Activated CD4-positive, alpha-beta T cell treated with anti-CD3 and anti-CD28 coated beads, Interleukin-2, Interleukin-4, amounts not matched to agents 100 ng/mL and 50 ng/mL, durations not matched to agents 16 hours and 8 hours (primary cell): ENCODE measurements at places on chromosomes 12 and 14.

DNA sequence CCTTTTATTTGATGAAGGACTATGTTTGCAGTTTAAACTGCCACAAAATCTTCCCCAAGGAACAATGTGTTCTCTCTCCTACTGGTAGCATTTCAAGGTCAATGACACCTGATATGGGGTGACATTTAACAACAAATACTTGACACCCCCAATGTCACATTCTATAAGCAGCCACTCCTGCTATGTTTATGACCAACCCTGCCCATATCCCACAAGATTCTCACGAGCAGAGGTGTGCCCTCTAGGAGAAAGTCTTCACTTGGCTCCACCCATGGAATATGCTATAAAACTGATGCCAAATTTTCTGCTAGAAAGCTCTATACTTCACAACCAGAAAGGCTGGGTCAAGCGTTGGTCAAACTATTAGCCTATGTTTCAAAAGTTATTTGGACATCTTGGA, 105.6 kb upstream of the ARID2 start:
- no peak for DNase-seq

DNA sequence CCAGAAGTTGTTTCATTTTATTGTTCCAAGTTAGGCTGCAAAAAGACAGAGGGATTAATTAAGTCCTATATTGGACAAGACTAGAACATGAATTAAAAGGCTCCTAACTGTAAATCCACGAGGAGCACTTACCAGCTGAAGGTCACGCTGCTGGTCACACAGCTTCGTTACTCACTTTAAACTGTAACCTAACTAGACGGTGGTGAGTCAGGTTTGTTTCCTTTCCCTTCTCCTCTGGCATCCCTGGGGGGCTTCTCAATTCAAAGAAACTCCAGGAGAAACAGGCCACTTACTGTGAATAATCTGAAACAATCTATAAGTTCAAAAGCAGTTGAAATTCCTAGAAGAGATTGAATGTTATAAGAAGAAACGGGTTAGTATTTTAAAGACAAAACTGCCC, 331.4 kb downstream of the BCAT1 start:
- DNase-seq = no peak

GRCh38 chr12:48247181-48247966, 44.3 kb upstream of the OR10AD1 start:
- DNase-seq = no peak

GRCh38 chr14:58944968-58945356, 243.5 kb upstream of the DAAM1 start:
- DNase-seq = no peak

DNA sequence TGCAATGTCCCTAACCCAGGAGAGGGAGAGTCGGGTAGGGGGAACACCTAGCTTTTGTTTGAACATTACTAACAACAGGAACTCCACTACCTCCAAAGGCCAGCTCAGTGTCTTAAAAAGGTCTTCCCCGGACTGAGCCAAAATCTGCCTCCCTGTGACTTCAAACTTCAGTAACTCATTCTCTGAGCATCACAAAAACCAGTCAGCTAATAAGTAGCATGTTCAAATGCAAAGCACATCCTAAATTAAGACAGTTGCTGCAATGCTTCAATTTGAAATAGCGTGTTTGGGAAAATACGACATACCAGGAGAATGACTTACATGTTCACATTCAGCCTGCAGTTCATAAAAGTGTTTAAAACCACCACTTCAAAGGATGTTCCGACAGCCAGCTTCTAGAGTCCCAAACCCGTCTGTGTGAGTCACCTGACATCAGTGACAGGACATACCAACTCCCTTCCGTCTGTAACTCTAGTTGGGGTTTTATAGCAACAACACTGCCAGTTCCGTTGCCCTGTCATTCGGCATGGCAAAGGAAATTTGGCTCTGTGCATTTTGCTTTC, 13.0 kb downstream of the ZFP36L1 start:
- DNase-seq = peak; percentile 74

DNA sequence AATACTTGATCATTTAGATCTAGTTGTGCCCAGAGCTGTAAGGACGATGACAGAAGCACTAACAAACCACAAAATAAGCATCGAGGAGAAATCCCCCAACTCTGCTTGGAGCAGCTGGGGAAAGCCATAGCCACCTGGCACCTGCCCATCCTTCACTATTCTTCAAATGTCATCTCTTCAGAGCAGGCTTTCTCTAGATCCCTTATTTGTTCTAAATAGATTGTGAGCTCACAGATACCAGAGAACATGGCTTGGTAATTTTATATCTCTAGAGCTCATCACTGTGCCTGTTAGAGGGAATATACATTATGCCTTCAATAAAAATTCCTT, 50.9 kb downstream of the GRIP1 start:
- no peak for DNase-seq

GRCh38 chr12:123069436-123070266, 81.2 kb downstream of the PITPNM2 start:
- DNase-seq = no peak

DNA sequence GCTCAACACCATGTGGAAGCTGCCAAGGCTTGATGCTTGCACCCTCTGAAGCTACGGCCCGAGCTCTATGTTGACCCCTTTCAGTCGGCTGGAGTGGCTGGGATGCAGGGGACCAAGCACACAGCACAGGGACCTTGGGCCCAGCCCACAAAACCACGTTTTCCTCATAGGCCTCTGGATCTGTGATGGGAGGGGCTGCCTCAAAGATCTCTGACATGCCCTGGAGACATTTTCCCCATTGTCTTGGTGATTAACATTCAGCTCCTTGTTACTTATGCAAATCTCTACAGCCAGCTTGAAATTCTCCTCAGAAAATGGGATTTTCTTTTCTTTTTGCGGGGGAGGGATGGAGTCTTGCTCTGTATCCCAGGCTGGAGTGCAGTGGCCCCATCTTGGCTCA, 46.3 kb downstream of the MON2 start:
- no peak for DNase-seq

DNA sequence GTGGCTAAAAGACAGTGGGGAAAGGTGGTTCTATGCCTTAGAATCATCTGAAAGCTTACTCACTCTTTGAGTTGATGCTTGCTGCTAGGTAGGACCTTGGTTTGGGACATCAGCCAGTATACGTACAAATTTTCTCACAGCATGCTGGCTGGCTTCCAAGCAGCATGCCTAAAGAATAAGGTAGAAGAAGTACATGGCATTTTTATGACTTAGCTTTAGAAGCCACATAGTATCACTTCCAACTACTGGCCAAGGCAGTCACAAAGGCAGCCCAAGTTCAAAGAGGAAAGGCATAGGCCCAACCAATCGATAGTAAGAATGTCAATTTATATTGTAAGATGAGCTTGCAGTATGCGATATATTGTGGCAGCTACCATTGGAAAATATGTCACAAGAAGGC, 284.2 kb upstream of the CAND1 start:
- DNase-seq = no peak

- DNase-seq = no peak
Measured at GRCh38 chr12:123335490-123335889, 29.2 kb downstream of the SBNO1 start.

GRCh38 chr12:12755923-12756322, 29.5 kb upstream of the APOLD1 start:
- no peak for DNase-seq

DNA sequence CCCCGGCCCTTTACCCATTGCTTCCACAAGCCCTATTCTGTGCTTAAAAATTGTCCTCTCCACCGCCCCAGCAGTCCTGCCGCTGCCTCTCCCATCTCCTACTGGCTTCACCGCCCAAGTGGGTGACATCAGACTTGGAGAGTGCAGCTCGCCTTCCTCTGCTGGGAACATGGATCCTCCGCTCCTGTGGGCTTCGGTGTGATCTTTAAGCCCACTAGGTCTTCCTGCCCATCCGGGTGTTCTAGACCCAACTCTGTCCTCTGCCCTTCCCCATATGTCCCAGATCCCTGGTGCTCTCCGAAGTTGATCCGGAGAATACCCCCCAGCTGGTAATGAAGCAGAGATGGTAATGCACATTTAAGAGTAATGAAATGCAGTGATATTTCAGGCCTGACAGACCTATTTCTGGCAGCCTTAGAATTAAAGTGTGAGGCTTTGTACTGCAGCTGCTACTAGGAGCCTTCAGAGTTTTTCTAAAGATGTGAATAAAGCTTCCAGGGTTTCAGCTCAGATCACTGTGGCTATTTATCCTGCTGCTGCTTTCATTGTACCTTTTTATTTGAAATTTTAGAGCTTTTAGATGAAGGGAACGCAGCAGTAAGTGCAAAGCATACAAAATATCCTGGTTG, 22.9 kb upstream of the CTDSP2 start:
- no peak for DNase-seq

DNA sequence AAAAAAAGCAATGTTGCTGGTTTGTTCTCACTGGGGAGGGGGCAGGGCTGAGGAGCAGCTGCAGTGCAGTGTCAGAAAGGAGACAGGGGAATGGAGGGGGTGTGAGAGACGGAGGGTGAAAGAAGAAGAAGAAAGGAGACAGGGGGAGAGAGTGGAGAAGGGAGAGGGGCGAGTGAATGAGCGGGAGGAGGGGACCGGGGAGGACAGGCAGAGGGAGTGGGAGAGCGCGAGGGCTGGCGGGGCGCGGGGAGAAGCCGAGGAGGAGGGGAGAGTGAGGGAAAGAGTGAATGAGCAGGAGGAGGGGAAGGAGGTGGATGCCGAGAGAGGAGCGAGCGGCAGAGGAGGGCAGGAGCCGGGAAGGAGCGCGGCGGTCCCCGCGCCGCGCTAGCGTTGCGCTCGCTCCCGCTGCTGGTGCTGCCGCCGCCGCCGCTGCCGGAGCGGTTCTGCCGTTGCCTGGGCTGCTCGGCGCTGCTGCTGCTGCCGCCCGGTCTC, at the start of gene NOVA1:
NOVA1 (minus strand) TSS at position 445 of the 492 bp plus-strand sequence. CDS start 597 bp downstream, outside the sequence.
- DNase-seq = no peak

DNA sequence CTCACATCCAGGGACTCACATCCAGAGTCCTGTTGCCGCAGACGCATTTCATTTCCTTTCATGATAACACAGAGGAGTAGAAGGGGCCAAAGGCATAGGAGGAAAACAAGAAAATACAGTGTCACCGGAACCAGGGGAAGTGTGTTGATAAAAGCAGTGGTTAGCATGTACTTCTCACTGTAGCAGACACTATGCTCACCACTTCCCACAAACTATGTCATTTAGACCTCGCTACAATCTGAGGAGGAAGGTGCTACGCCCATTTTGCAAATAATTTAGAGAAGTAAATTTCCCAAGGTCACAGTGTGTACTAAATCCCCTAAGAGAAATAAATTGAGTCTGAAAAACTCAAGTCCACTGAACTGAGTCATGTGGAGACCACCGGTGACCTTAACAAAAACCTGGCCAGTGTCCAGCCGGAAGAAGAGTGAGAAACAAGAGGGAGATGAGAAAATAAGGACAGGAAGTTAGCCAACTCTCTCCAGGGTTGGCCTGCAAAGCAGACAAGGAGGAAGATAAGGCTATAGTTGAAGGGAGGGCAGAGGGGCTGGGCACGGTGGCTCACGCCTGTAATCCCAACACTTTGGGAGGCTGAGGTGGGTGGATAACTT, 25.8 kb upstream of the TMCC3 start:
- peak; percentile 8 for DNase-seq

DNA sequence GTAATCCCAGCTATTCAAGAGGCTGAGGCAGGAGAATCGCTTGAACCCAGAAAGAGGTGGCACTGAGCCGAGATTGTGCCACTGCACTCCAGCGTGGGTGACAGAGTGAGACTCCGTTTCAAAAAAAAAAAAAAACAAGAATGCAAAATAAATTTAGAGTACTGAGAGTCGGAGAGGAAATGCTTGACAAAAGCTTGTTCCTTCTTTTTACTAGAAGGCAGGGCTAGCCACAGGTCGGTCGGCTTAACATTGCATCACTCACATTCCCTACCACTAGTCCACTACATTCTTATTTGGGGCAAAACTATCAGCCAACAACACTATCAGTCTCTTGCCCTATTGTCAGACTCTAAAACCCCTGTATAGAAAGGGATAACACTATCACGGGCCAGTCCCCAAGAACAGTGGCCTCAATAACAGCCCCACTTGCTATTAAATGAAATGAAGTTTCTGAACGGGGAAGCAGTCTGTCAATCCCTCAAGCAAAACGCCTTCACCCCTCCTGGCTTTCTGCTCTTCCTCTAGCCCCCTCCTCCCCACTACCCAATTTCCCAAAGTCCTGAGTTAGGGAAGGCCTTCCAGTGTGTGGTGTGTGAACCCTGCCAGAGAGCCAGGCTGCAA, 1.0 kb downstream of the RNF41 start:
- no peak for DNase-seq

- DNase-seq = no peak
Measured at GRCh38 chr12:49505672-49506071, 33.2 kb upstream of the KCNH3 start.

DNA sequence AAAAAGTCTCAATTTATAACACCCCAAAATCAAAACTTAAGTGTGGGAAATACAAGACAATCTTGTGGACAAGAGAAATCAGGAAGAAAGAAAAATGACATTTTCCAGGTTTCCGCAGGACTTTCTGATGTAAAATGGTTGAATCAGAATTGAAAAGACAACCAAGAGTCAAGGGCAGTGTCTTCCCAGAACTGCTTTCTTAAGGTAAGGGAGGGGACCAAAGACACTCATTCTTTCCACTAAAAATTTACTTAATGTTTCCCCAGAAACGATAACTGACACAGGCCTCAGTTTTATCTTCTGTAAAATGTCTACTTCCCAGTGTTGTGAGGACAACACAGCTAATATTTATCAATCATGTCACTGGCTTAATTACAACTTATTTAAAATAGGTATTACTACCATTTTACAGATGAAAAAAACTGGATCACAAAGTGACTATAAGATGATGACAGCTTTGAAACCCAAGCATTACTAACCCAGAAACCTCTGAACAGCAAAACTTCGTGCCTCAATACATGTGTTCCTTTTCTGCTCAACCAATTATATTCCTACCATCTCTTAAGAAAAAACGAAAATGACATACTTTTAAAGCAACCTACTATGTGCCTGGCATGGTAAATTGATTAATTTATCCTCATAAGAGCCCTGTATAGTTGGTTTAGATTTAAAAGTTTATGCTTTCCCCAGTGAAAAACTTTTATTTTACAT, 4.6 kb downstream of the SINHCAF start:
- peak; percentile 36 for DNase-seq

GRCh38 chr14:51251486-51251885, 11.4 kb downstream of the TMX1 start:
- no peak for DNase-seq

GRCh38 chr12:27331291-27331926, 1.2 kb upstream of the BMAL2 start:
- DNase-seq = peak; percentile 88

- DNase-seq = no peak
Measured at GRCh38 chr14:44649061-44649460, 142.0 kb upstream of the FSCB start.

GRCh38 chr12:3683670-3684069, 69.2 kb downstream of the CRACR2A start:
- no peak for DNase-seq

GRCh38 chr12:61998791-61999190, 261.4 kb upstream of the USP15 start:
- DNase-seq = no peak

- DNase-seq = no peak
Measured at GRCh38 chr12:67042697-67043131, 226.4 kb upstream of the CAND1 start.
